ENCODE measurements at places on chromosomes 3 and 15.
A peak's percentile ranks its signal among the peaks of the same experiment; 100 is the strongest.

GRCh38 chr15:69518806-69519205 lies 66.2 kb downstream of the RPLP1 start:
- no peak for DNase-seq

DNA sequence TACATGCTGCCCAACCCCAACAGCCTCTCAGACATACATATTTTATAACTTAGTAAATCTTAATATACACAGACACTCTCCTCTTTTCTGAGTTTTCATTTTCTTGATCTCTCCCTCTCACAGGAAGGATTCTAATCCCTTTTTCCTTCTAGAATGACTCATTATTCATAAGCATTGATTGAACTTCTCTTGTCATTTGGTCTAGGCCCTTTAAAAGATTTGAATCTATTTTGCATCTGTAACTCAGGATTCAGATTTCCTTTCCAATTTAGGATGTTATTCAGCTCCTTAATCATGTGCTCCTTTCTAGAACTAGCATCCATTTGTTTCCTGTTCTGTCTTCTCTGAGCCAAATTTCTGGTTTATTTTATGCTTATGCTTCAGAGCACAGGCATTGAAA lies 624.5 kb upstream of the SGO1 start:
- no peak for DNase-seq

- DNase-seq, result peak; percentile 84
Observed at GRCh38 chr15:63277038-63277892, at the start of gene APH1B. Gene APH1B, plus strand, starts transcription at chr15:63277605. Its CDS starts 19 bp downstream, at chr15:63277624.

DNA sequence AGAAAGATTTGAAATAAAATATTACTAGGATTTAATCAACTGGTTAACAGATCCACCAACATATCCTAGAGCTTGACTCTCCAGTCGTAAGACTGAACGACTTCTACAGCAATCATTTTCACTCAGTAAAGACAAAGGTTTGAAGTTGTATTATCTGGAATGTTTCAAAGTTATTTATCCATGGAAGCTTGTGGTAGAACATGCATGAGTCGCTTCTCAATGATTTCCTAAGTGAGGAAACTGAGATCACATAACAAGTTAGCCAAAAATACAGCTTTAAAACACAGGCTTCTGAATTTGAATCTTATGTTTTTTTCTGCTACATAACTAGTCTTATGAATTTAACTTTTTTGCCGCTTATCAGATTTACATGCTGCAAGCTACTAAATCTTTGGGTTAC lies 241.8 kb downstream of the FOXP1 start:
- DNase-seq, result no peak

DNA sequence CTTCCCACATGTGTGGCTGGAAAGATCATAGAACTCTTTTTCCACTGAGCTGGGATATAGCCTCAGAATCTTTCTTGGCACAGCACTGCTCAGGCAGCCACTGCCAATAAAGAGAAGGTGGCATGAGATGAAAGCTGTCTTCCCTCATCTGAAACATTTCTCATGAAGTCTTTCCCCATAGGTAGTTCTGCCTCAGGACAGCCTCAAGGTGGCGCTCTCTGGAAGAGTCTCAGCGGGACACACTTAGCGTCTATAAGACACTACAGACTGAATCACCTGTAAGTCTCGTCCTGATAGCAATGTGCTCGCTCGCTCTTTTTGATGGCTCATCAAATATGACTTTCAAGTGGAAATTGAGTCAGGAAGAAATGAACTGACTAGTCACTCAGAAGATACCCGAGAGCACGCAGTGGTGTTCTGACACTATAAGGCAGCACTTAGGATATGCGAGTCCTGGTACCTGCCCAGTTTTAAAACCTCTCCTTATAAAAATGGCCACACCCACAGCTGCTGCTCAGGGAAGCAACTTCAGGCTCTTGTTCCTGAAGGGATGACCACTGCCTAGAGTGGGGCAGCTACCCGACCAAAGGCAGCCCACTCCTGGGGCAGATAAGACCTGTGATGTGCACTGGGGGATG lies 269.5 kb downstream of the SUCLG2 start:
- DNase-seq, result peak; percentile 27

DNA sequence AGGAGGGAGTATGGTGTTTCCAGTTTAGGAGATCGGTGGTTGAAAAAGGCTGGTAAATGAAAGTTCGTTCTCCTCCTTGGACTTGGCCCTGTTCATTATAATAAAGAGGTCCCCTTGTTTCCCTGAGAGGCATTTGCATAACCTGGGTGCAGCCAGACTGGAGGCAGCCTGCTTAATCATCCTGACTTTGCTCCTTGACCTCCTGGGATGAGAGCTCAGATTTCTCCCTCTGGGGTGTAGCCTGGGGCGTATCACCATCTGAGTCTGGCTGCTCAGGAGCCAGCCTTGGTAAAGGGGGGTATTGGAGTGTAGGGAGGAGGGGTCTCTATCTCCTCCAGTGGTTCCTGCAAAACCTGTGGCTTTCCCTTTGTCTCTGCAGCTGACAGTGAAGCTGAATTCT lies 21.3 kb upstream of the ACAD9 start:
- no peak for DNase-seq

- DNase-seq, result peak; percentile 57
Observed at GRCh38 chr3:47578119-47578632, 489 bp downstream of the CSPG5 start.

- DNase-seq, result no peak
Observed at GRCh38 chr3:119225121-119225520, 15.6 kb downstream of the B4GALT4 start.

DNA sequence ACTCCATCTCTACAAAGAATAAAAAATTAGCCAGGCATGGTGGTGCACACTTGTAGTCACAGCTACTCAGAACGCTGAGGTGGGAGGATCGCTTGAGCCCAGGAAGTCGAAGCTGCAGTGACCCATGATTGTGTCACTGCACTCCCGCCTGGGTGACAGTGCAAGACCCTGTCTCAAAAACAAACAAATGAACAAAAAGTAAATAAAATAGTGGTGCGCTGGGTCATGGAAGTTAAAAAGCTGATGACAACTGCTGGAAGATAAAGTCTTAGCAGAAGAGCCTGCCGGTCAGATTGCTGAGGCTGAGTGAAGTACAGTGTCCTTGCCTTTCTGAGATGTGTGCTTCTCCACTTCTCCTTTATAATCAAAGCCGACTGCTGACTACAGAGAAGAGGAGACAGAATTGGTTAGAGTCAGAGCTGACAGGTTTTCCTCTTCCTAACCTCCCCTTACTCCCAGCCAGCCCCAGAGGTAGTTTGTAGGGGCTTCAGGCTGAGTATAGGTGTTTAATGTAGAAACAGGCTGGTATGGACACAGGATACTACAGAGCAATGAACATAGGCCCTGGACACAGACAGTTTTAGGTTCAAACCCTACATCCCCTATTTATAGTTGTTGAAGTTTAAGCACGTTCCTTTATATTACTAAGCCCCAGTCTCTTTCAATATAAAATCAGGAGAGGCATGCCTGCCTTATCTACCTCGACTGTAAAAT lies 17.9 kb downstream of the HCLS1 start:
- no peak for DNase-seq

DNA sequence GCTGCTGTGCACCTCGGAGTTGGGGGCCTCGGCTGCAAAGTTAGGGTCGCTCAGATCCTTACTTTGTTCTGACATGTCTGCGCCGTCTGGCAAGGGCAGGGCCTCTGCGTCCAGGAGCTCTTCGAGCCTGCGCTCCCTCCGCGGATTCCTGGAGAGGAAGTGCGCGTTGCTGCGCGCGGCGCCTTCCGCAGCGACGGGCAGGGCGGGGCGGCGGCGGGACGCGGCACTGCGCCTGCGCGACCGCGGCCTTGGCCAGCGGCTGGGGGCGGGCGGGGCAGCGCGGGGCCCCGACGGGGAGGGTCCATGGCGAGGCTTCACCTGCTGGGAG lies at the start of gene NDN:
NDN (minus strand) TSS at position 163 of the 328 bp plus-strand sequence; CDS start at position 75, 88 bp downstream.
- DNase-seq, result no peak

GRCh38 chr3:123571264-123571972 lies 13.4 kb downstream of the HACD2 start:
- DNase-seq, result no peak

- DNase-seq, result no peak
Observed at GRCh38 chr3:76949462-76949861, 90.4 kb upstream of the ROBO2 start.

DNA sequence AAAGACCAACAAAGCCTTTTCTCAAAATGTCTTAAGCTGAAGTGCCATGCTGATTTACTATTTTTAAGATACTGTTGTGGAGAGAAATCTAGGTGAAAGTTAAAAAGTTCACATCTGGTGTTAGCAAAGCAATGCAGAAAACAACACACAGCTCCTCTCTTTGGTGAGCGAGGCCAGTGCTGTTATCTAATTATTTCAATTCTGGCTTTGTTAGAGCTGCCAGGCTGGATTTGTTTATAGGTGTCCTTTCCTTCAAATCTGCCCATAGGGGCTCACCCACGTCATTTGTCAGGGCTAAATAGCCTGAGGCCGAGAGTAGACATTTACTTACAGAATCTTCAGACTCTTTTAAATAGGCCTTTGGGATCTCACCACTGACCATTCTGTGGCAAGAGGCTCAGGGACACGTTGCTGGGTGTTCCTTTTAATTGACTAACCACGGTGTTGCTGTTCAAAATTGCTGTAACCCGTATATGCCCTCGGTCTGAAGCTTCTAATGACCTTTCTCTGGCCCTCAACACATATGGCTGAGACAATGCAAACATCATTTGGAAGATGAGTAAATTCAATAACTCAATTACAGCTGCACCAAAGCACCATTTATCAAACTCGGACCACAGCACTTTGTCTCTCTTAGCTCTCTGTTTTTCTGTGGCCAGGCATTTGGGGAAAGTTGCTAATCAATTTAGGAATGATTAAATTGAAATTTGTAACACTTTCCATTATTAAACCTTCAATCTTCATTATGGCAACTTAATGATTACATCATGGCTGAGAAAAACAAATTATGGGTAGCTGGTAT lies 152.6 kb downstream of the PDZRN3 start:
- no peak for DNase-seq

DNA sequence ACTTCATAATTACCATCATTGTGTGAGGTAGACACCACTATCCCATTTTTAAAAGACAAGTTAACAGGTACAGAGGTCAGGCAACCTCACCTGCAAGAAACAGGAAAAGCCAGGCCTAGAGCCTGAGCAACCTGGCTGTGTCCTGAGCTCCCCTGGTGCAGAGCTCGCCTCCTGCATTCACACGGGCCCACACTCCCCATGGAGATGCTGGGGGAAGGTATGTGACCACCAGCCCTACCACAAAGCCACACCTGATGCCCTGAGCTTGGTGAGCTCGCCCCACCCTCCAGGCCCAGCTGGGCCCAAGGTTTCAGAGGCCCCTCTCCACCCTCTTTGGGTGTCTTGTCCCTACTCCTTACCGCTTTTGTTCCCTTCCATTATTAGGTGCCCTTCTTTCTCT lies 1.2 kb upstream of the EFCAB12 start:
- DNase-seq, result no peak

DNA sequence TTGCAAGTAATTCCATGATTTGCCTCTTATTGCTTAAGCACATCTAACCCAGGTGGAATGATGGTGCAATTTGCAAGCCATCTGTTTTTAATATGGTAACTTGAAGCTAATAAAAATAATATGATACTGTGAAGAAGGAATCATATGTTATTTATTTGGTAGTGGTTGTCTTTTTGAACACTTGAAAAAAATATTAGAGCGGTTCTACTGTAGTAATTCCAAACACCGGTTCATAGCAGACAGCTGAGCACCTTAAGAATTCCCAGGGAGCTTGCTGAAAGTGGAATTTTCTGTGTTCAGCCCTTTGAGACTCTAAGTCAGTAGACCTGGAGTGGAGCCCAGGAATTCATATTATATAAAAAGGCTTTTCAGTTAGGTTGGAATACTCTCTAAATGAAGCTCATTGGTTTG lies 687.4 kb downstream of the EDEM1 start:
- DNase-seq, result no peak

DNA sequence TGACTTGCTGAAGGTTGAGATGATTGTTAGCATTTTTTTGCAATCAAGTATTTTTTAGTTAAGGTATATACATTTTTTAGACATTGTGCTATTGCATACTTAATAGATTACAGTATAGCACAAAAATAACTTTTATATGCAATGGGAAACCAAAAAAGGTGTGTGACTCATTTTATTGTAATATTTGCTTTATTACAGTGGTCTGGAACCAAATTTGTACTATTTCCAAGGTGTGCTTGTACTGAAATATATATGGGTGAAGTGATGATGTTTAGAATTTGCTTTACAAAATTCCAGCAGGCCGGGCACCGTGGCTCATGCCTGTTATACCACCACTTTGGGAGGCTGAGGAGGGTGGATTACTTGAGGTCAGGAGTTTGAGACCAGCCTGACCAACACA lies 29.1 kb upstream of the TBC1D23 start:
- no peak for DNase-seq

GRCh38 chr3:67798412-67798811 lies 144.0 kb upstream of the SUCLG2 start:
- DNase-seq, result no peak

DNA sequence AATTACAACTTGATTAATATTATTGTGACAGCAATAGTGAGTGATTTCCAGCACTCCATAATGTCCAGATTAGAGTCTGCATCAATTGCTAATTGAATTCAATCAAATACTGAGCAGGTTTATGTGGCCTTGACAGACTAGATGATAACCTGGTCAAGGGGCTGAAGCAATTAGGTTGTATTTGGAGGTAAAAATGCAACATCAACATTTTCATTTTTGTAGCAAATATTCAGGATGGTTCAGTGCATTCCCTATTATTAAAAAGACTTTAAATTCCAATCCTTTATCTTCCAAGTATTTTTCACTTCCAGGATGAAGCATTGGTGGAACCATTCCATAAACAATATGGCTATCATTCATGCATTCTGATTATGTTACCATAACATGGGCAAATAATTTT lies 120.4 kb downstream of the PLOD2 start:
- no peak for DNase-seq

DNA sequence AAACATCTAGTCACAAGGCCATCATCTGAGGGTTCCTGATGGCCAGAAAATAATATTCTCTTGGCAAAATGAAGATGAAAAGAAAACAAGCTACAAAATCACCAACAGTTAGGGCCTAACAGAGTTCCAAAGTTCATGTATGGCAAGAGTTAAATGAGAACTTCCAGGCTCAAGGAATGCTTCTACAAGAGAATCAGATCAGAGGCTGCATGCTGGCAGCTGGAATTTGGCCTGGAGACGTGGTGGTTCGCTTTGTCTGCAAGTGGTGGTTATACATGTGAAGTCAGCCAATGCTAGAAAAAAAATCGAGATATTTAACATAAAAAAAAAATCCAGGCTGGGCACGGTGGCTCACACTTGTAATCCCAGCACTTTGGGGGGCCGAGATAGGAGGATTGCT lies 5.6 kb downstream of the SIAH2 start:
- no peak for DNase-seq

DNA sequence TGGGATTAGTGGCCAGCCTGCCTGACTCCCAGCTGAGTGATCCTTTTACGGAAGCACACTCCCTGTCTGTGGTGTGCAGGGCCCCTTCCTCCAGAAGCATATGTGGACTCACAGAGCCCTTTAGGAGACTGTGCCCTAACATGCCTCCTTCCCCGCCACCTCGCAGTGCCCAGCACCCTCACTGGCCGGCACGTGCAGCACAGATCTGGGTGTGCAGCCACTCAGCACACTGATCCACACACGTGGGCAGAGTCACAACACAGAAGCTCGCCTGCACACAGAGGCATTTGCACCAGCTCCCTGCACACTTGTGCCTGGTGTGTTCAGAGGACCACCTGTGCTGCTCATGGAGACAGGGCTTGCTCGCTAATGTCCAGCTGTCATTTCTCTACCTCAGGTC lies 23.6 kb upstream of the CSPG4 start:
- no peak for DNase-seq

All from CD4-positive, alpha-beta T cell treated with Interleukin-4 for 1 hour (primary cell).